ENCODE measurements at places on chromosomes 3 and 15.

GRCh38 chr3:9397906-9398699 lies 688 bp downstream of the SETD5 start:
- peak; percentile 9 for DNase-seq

GRCh38 chr3:18345015-18345367 lies 80.1 kb downstream of the SATB1 start:
- no peak for DNase-seq

DNA sequence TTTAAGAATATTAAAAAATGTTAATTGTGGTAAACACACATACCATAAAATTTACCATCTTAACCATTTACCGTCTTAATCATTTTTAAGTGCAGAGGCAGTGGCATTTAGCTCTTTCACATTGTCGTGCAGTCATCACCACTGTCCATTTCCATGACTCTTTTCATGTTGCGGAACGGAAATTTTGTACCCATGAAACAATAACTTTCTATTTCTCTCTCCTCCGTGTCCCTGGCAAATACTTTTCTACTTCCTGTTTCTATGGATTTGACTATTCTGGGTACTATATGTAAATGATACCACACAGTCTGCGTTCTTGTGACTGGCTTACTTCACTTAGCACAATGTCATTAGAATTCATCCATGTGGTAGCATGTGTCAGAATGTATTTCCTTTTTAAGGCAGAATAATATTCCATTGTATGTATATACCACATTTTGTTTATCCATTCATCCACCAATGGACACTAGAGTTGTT lies 27.9 kb downstream of the AKAP13 start:
- DNase-seq: no peak

GRCh38 chr15:57156210-57156884 lies 220.0 kb upstream of the CGNL1 start:
- peak; percentile 9 for DNase-seq

DNA sequence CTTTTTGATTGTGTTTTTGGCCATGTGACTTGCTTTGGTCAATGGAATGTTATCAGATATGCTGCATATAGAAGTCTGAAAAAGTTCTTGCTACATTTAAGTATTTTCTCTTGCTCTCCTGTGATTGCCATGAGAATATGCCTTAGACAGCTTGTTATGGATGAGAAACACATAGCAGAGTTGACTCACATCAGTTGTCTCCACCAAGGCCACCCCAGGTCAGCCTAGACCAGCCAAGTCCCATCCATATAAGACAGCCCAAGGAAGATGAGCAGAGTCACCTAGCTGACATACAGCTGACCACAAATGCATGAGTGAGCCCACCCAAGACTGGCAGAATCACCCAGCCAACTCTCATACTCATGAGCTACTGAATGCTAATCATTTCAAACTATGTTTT lies 153.0 kb downstream of the THRB start:
- DNase-seq: no peak

DNA sequence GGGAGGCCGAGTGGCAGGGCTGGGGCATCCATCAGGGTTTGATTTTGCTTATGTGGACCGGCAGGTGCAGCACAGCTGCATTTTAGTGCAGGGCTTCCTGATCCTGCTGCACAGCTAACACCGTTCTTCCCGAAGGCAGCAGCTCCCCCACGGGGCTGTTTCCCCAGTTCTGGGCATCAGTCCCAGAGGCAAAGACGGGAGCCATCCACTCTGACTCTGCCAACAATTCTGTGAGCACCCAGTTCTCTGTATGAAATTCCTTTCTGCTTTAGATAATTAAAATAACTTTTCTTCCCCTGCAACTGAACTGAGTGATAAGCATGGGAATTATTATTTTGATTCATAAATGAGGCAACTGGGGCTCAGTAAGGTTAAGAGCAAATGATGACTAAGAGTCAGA lies 262.9 kb upstream of the ATP10A start:
- DNase-seq: peak; percentile 75

DNA sequence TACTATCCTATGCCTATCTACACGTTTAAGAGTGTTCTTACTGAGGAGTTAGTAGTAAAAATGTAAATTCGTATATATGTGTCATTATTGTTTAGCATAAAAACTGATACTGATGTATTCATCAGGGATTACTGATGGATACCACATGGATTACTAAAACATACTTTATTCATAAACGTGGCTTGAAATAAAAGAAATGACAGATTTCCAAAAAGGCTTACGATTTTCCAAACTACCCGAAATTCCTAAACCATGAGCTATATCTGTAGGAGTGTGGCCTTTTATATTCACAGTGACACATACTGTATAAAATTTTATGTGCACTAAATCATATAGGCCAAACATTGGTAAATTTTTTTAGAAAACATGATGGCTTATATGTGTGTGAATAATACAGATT lies 6.9 kb downstream of the TSC22D2 start:
- DNase-seq: no peak

DNA sequence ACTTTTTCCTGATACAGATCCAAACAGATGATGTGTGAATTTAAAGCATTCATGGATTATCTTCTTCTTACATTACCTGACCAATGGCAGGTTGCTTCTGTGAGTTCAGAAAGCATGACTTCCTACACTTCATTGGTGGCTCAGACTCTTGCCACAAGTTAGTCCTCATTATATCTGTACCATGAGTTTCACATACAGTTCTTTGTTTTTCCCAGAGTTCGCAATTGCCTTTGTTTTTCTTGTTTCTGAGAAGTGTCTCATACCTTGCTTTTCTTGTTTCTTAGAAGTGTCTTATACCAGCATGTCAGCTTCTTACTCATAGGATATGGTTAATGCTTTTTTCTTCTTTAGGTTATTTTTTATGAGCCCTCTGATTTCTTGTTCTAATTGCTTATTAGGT lies 133.8 kb upstream of the TLE3 start:
- no peak for DNase-seq

- DNase-seq: no peak
Observed at GRCh38 chr15:61916104-61916503, 144.1 kb downstream of the VPS13C start.

- no peak for DNase-seq
Observed at GRCh38 chr15:54979964-54980363, 216.8 kb downstream of the RSL24D1 start.
